ENCODE measurements at places on chromosomes 6 and 20.

DNA sequence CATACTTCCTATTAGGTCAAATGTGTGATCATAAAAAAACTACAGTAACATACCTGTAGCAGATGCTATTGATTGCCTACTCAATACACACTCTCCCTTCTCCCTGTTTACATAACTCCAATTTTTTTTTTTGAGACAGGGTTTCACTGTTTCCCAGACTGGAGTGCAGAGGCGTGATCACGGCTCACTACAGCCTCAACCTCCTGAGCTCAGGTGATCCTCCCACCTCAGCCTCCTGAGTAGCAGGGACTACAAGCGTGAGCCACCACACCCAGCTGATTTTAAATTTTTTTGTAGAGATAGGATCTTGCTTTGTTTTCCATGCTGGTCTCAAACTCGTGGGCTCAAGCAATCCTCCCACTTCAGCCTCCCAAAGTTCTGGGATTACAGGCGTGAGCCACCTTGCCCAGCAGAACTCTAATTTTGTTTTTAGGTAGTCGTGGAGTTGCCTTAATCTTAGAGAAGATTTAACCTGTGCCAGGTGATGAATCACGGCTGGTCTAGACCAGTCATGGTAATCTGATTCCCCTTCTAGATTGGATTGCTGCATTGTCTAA lies 14.0 kb upstream of the KIF3B start:
- DNase-seq = peak; percentile 42

DNA sequence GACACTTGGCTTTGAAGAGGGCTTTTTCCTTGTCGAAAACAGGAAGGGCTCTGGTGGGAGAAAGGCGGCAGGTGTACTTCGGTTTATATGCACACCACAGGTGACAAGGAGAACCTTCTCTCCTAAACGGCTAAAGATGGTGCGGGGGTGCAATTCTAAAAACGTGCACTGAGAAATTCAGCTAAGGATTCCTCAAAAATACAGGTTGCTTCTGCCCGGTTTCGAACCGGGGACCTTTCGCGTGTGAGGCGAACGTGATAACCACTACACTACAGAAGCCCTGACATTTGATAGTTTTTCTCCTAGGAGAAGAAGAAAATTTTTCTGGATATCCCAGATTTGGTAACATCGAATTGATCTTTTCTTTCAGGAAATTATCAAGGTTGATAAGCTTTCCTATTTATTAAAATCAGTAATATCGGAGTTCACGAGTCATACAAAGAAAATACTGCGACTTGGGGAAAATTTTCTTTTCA lies 32.0 kb downstream of the POM121L2 start:
- DNase-seq = no peak

DNA sequence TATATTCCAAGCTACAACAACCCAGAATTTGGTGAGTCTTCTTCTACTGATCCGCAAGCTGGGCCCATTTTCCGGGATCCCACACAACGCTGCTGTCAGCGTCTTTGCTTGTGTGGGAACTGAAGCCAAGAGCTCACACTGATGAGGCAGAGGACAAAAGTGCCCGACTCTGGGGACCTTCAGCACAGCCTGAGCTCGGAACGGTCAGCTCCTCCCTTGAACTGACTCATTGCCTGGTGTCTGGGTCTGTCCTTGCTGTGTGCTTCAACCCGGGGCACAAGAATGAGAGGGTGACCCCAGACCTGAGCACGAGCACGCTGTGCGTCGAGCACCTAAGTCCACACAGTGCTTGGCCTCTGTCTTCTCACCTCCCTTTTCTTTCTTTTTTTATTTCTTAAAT lies 33.5 kb downstream of the DACT2 start:
- no peak for DNase-seq

- DNase-seq = no peak
These were observed 94.3 kb downstream of the INSM1 start for GRCh38 chr20:20462185-20462584.

DNA sequence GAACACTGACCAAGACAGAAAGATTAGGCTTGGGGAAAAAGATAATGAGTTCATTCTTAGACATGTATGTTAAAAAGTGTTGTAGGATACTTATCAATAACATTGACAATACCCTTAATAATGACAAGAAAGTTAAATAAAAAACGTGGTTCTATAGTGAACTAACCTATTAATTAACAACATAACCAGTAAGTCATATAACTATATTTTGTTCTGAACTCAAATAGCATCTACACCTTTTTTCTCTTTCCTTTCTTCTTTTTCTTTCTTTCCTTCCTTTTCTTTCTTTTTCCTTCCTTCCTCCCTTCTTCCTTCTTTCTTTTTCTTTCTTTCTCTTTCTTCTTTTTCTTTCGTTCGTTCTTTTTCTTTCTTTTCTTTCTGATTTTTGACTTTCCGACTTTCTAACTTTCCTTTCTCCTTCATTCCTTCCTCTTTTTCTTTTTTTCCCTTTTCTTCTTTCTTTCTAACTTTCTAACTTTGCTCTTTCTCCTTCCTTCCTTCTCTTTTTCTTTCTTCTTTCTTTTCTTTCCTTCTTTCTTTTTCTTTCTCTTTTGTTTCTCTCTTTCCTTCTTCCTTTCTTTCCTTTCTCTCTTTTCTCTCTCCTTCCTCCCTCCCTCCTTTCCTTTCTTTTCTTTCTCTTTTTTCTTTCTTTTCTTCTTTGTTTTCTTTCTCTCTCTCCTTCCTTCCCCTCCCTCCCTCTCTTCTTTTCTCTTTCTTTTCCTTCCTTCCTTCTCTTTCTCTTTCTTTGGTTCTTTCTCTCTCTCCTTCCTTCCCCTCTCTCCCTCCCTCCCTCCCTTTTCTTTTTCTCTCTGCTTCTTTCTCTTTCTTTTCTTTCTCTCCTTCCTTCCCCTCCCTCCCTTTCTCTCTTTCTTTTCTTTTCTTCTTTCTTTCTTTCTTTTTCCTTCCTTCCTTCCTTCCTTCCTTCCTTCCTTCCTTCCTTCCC lies 24.6 kb downstream of the PRSS35 start:
- DNase-seq = no peak
